ENCODE measurements at places on chromosomes 1 and 21.

DNA sequence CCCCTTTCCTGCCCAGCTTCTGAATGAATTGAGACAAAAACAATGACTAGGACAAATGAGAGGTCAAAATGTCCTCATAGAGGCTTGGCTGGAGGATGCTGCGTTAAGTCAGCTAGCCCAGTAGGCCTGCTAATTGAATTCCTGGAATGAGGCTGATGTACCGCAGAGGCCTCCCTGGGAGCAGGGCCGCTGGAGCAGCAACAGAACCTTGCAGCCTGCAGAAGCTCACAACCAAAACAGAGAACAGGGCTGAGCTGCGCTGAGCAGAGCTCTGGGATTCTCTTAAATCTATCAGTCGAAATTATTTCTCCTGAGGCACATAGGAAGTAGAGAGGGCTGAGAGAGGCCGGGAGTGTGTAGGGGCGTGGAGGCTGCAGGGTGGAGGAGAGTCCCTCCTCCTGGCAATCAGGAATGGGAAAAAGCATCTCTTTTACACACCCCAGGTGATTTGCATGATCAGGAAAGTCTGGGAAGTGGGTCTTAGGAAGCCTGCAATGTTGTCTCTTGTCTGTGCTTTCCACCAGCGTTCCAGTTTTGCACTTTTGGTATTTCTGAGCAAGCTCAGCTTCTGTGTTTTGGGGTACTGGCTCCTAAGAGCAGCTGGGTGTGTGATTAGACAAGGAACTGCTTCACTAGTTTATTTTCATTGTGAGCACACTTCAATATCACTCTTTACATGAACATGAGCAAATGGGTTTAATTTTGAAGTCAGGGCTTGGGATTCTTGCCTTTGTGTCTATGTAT is 66.5 kb downstream of the RYR2 start:
- DNase-seq = no peak
- no peaks in the 10 kb centered on the region for H3K36me3 ChIP-seq
- H3K27me3 ChIP-seq = peaks cover 8% of the 10 kb centered on the region
- no peaks in the 10 kb centered on the region for H3K4me1 ChIP-seq

DNA sequence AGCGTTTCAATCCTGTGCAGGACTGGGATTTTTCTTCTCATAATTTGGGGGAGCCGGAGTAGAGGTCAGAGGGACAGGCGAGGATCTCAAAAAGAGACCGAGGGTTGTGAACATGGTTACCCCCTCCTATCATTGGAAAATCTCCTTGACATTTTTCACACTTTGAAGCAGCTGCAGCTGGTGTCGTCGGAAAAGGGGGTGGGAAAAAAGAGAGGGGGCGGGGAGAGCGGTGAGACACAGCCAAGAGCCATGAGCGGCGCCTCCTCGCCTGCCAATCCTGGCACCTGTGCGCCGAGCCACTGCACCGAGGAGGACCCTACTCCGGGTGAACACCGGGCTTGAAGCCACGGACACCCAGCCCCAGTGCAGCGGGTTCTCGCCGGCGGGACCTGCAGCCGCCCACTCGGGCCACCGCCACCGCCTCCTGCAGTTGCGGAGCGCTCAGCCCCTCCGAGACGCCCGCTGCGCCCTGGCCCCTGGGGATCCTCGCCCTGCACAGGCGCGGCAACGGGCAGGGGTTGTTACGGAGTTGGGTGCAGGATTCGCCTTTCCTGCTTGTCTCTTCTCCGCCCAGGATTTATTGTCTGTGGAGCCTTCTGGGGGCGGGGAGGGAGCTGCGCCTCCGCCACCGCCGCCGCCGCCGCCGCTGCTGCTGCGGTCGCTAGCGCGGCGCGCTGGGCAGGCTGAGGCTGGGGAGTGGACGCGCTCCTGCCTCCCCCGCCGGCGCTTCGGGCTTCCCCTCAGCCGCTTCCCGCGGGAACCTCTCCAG is at the start of gene LRRC7:
Gene LRRC7 (plus strand): TSS at position 271 of the 769 bp plus-strand sequence. CDS start 718 bp downstream, outside the sequence.
- H3K4me1 ChIP-seq = peaks cover 8% of the 10 kb centered on the region
- peak within 1 kb of the TSS; percentile 67 for H3K4me3 ChIP-seq
- no peak for DNase-seq
- peaks cover 4% of the 10 kb centered on the region for H3K36me3 ChIP-seq
- H3K27ac ChIP-seq = no peak within 1 kb of the TSS

DNA sequence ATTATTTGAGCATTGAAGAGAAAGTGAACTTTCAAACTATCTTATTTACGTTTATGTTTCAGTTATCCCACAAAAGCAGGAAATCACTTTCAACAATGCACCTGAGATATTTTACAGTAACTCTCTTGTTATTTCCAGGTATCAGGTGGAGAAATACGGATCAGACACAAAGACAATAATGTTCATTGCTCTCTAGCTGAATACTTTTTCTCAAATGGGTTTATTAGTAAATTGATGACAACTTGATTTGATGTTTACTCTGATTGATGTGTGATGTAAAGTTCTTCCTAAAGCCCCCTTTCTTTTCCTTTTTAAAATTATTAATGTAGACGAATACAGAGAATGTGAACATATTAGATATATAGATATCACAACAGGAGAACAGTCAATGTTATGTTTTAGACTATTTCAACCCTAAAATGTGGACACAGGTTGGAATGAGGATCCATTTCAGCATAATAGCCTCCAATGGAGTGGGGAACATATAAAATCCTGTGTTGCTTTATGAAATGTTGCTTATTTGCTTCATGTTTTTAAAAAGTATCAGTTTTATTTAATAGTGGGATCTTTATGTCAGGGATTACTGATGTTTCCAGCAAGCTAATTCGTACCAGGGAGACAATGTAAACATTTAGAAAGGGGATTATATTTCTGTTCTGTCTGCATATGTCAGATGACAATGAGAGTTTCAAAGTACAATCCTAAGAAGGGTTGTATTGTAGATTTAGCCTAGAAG is 1522.3 kb upstream of the TPTE start:
- H3K36me3 ChIP-seq = no peaks in the 10 kb centered on the region
- DNase-seq = no peak
- no peaks in the 10 kb centered on the region for H3K4me1 ChIP-seq
- H3K27me3 ChIP-seq = peaks cover 38% of the 10 kb centered on the region
- no peak overlapping the region for H3K4me3 ChIP-seq
- no peak overlapping the region for H3K27ac ChIP-seq

- no peak overlapping the region for H3K4me3 ChIP-seq
- H3K4me1 ChIP-seq = no peaks in the 10 kb centered on the region
- no peak for DNase-seq
- no peaks in the 10 kb centered on the region for H3K36me3 ChIP-seq
- no peak overlapping the region for H3K27ac ChIP-seq
These were observed 1048.2 kb downstream of the TTLL7 start for GRCh38 chr1:82950606-82951200.

- no peaks in the 10 kb centered on the region for H3K27me3 ChIP-seq
- no peak overlapping the region for H3K27ac ChIP-seq
- no peaks in the 10 kb centered on the region for H3K36me3 ChIP-seq
- no peak for DNase-seq
These were observed 132.4 kb downstream of the EDEM3 start for GRCh38 chr1:184622136-184622823.

DNA sequence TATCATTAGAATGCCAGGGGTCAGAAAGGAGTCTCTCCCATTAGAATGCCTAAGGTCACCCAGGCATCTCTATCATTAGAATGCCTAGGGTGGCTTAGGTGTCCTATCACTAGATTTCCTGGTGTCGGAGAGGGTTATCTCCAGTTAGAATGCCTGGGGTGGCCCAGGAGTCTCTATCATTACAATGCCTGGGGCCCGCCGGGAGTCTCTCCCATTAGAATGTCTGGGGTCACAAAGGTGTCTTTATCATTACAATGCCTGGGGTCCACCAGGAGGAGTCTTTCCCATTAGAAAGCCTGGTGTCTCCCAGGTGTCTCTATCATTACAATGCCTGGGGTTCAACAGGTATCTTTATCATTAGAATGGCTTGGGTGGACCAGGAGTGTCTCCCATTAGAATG is 56.2 kb downstream of the RNF187 start:
- H3K27me3 ChIP-seq = peaks cover 14% of the 10 kb centered on the region
- no peak overlapping the region for H3K27ac ChIP-seq

DNA sequence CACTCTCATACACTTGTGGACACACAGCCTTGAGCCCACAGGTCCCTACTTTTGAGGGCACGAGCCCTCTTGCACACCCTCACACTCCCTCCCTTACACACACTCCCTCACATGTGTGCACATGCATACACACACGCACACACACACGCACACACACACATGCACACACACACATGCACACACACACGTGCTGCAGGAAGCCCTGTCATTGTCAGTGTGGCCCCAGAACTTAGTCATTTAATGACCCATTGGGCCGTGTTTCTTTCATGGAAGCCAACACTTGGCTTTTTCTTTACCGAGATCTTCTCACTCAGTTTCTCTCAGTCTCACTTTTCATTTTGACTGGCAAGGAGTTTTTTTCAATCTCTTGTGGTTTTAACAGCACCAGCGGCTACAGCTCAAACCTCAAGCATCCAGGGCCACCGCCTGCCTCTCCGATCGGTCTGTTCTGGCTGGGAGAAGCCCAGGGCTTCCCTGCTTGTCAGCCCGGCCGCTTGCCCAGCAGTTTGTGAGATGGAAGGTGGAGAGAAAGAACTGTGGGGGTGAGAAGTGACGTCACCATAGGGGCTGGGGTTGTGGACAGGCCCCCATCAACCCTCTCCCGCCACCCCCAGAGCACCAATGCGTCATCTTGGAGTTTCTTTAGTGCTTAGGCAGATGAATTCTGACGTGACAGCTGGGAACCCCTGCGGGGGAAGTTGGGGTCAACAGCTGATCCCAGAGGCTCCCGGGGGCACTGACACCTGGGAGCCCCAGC is 15.8 kb upstream of the TNFRSF8 start:
- H3K27me3 ChIP-seq = peaks cover 18% of the 10 kb centered on the region
- no peak overlapping the region for H3K4me3 ChIP-seq
- H3K4me1 ChIP-seq = peaks cover 7% of the 10 kb centered on the region
- no peaks in the 10 kb centered on the region for H3K36me3 ChIP-seq
- H3K27ac ChIP-seq = no peak overlapping the region

DNA sequence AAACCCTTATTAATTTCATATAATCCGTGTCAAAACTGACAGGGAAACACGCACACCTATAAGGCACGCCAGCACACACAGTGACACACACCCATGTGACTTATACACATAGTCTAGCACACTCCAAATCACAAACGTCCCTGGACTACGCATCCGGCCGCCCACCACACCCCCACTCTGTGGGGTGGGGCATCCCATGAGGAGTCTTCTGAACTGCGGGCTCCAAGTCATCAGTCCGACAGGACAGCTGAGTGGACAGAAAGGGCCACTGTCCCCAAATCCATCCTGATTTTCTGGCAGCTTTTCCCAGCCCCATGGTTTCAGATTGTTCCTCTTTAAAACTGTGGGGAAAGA is 829 bp downstream of the PEA15 start:
- H3K27ac ChIP-seq = peak overlapping the region; percentile 78
- H3K27me3 ChIP-seq = no peaks in the 10 kb centered on the region
- peaks cover 46% of the 10 kb centered on the region for H3K4me1 ChIP-seq
- peak overlapping the region; percentile 87 for H3K4me3 ChIP-seq
- peaks cover 16% of the 10 kb centered on the region for H3K36me3 ChIP-seq

GRCh38 chr1:10920063-10920626 is 92.3 kb upstream of the TARDBP start:
- H3K4me1 ChIP-seq = peaks cover 27% of the 10 kb centered on the region
- no peak for DNase-seq
- no peak overlapping the region for H3K4me3 ChIP-seq

GRCh38 chr1:44086692-44087474 is 31.7 kb upstream of the KLF17 start:
- no peaks in the 10 kb centered on the region for H3K36me3 ChIP-seq
- no peak overlapping the region for H3K4me3 ChIP-seq
- DNase-seq = no peak
- H3K4me1 ChIP-seq = no peaks in the 10 kb centered on the region
- no peak overlapping the region for H3K27ac ChIP-seq

DNA sequence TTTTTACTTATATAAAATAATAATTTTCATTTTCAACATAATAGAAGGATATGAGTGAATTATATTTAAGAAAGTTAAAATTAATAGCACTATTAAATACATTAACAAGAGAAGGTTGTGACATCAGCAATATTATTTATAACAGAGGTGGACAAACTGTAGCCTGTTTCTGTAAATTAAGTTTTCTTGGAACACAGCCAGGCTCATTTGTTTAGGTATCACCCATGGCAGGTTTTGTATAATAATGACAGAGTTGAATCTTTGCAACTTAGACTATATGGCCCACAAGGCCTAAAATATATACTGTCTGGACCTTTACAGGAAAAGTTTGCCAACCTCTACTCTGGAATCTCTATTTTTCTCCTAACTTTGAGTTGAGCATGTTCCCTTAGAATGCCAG is 42.8 kb upstream of the CACYBP start:
- DNase-seq = no peak
- no peak overlapping the region for H3K4me3 ChIP-seq
- H3K27me3 ChIP-seq = no peaks in the 10 kb centered on the region
- peaks cover 2% of the 10 kb centered on the region for H3K36me3 ChIP-seq
- H3K4me1 ChIP-seq = peaks cover 26% of the 10 kb centered on the region
- no peak overlapping the region for H3K27ac ChIP-seq

DNA sequence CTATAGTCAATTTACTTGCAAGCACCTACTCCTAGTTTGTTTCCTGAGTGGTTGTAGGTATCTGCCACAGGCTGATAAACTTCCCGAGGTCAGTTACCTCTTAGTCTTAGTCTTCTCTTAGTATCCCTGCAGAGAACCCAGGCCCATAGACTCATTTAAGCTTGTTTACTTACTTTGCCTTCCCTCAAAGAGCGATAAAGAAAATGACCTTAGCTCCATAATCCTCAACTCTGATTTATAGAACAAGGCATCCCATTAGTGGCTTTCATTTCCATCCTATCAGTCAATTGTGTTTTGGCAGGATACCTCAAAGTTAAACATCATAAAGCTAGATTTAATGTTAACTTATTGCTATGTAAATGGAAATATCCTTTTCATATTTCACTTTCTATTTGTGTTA is 119.7 kb downstream of the UCHL5 start:
- H3K27ac ChIP-seq = no peak overlapping the region
- no peak for DNase-seq
- peaks cover 14% of the 10 kb centered on the region for H3K4me1 ChIP-seq
- no peak overlapping the region for H3K4me3 ChIP-seq
- no peaks in the 10 kb centered on the region for H3K27me3 ChIP-seq

- no peak overlapping the region for H3K4me3 ChIP-seq
- no peak for DNase-seq
- H3K4me1 ChIP-seq = no peaks in the 10 kb centered on the region
These were observed 424.4 kb upstream of the NFIA start for GRCh38 chr1:60657926-60658325.

GRCh38 chr1:178142806-178143205 is 48.9 kb downstream of the RASAL2 start:
- no peak for DNase-seq
- no peaks in the 10 kb centered on the region for H3K36me3 ChIP-seq
- H3K4me1 ChIP-seq = no peaks in the 10 kb centered on the region
- H3K27ac ChIP-seq = no peak overlapping the region
- H3K4me3 ChIP-seq = no peak overlapping the region
- H3K27me3 ChIP-seq = no peaks in the 10 kb centered on the region

GRCh38 chr1:151165281-151165737 is 393 bp downstream of the LYSMD1 start:
- no peak for DNase-seq
- H3K4me1 ChIP-seq = peaks cover 60% of the 10 kb centered on the region

DNA sequence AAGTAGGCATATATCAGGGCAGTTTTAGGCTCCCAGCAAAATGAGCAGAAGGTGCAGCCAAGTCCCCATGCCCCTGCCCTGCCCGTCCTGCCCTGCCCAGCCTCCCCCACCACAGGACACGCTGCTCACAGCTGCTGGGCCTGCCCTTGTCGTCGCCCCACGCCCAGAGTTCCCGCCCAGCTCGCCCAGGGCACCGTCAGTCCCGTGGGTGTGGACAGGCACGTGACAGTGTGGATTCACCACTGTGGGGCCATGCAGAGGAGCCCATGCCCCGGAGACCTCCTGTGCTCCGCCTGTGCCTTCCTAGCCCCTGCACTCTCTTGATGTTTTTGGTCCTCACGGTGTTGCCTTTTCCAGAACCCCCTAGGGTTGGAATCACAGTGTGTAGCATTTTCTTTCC is 7.0 kb downstream of the FAAP20 start:
- H3K27ac ChIP-seq = no peak overlapping the region
- peaks cover 2% of the 10 kb centered on the region for H3K36me3 ChIP-seq
- H3K4me1 ChIP-seq = peaks cover 13% of the 10 kb centered on the region
- no peak for DNase-seq

All from activated naive CD8-positive, alpha-beta T cell treated with anti-CD3 and anti-CD28 coated beads for 36 hours (primary cell).